ENCODE measurements at places on chromosomes 4 and X. TPM values are rescaled to one million over a fixed set of nuclear protein-coding genes. Genes with fewer than 3 reads are reported as not detected.

GRCh38 chr4:168694667-168695066, 197.8 kb downstream of the PALLD start:
- no peak for DNase-seq

GRCh38 chrX:150642423-150642822, 50.8 kb upstream of the MTMR1 start:
- no peak for DNase-seq

GRCh38 chr4:140595065-140595464, 26.3 kb upstream of the UCP1 start:
- DNase-seq, result peak; percentile 39

DNA sequence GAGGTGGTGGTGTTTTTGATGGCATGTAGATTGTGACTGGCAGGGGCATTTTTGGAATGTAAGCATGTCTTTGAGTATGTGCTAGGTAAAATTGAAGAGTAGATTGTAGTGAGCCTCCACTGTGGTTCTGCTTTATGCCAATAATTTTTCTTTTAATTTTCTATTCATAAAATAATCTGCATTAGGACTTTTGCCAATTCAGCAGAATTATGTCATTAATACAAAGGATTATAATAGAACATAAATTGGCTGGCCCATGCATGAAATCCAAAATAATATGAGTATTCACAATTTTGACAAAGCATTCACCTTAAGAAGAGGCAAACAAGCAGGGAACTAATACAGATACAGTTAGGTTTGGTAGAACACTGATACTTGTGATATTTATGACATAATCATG, 14.9 kb upstream of the TMPRSS11E start:
- no peak for DNase-seq

DNA sequence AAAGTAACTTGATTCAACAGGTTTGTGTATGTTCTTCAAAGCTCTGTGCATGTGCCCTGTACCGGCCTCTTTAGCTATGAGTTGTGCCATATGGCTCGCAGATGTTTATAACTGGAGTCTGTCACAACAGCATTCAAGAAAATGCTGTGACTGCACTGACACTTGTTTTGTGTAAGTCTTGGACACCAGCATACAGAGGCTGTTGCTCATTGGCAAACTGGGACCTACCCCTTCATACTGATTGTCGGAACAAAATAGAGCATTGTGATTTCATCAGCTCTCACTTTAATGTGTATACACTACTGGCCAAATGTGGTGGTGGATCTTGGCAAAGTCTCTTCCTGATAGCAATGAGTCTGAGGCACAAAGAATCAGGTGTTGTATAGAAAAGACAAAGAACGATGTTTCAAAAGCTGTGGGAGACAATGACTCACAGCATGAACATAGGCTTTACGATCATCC, 133.9 kb downstream of the EGF start:
- DNase-seq, result no peak

- no peak for DNase-seq
Measured at GRCh38 chrX:72100824-72101351, 30.8 kb downstream of the RTL5 start.

The TRIM61 gene
- total RNA-seq, result 0.45 TPM

The NLGN4X gene
- not detected for total RNA-seq

- no peak for DNase-seq
Measured at GRCh38 chr4:170741856-170742255, 652.1 kb upstream of the AADAT start.

The CLDN22 gene
- total RNA-seq, result not detected

DNA sequence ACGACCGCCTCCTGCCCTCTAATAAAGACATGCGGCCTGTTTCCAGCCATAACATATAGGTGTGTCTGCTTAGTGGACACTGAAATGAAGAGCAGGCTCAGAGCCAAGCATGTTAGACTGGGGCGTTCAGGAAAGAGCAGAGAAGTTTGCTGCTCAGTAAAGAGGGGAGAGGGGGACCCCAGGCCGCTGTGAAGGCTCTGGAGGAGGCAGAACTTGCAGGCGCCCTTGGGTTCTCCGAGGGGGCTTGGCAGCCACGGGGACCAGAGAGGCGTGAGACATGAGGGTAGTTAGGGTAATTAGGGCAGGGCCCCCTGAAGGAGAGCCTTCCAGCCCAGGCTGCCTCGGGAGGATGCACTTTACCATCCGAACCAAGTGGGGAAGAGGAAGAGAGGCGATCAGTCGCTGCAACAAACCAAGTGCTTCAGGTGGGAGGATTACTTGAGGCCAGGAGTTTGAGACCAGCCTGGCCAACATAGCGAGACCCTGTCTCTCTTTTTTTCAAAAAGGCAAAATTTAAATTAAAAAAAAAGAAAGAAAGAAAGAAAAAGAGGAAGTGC, 46.6 kb upstream of the CDKN2AIP start:
- no peak for DNase-seq

GRCh38 chr4:182863501-182863900, 53.7 kb downstream of the DCTD start:
- no peak for DNase-seq

The ERCC6L gene
- total RNA-seq, result 11.0 TPM

- no peak for DNase-seq
Measured at GRCh38 chrX:134642386-134642785, 15.9 kb downstream of the PLAC1 start.

The FGFBP2 gene
- total RNA-seq, result not detected

GRCh38 chrX:105464618-105465017, 244.1 kb upstream of the TEX13A start:
- DNase-seq, result no peak

DNA sequence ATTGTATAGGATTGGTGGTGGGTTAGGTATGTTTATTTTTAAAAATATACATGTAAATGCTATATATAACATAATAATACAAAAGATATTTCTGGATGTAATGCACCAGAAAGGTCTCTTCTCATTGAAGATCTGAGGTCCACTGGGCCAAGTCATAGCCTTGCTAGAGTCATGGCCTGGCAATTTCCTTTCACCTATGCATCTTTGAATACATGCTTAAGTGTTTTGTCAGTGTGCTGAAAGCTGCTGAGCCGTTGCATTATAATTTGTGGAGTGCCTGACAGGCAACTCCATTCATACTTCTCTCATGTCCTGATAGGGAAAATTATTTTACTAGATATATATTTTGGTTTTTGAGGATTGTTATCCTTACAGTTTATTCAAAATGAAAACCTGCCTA, 410.2 kb upstream of the CT83 start:
- DNase-seq, result no peak

DNA sequence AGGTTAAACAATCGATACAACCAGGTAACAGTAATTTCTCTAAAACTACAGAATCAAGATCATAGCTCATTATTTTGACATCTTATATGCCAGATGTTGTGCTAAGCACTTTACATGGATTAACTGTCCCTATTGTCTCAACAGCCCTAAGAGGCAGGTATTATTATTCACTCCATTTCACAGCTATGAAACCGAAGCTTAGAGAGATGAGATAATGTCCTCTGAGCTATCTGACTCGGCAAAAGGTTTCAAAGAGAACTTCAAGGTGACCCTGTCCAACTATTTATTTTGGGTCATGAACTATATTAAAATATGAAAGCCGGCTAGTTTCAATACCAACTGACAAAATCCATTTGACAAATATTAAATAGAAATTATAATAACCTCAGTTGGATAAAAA, 10.3 kb downstream of the SLC25A5 start:
- DNase-seq, result no peak

DNA sequence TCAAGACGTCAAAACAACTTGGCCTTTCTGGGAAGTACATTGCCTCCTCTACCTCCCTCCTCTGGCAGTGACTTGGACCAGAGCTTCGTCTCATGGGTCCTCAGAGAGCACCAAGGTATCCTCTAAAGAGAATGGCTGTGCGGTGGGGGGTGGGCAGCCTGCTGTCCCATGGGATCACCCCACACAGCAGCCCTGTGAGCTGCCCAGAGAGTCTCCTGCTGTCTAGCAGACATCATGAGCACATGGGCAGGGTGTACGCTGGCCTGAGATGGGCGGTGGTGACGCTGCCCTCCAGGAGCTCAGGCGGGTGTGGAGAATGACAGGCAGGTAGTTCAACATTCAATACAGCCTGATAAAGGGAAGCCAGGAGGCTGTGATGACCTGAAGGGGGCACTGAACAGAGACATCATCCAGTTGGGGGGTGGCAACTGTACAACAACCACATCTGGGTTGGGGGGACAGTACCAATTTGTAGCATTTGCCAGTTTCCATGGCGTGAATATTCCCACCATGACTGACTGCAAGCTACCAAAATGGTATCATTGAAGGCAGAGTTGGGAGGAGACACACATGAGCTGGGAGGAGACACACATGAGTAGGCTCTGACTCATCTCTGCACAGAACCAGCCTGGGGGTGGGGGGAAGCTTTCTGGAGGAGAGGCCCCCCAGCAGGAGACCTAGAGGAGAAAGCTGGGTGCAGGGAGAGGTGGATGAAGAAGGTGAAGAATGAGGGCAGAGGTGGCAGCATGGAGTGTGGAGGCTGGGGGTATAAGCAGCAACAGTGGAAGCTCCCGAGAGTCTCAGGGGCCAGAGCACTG, 35.9 kb downstream of the C4orf50 start:
- DNase-seq, result no peak

The ASMT gene
- not detected for total RNA-seq

GRCh38 chrX:17680732-17681413, 56.4 kb upstream of the SCML1 start:
- no peak for DNase-seq

- DNase-seq, result no peak
Measured at GRCh38 chr4:55554453-55555030, 7.8 kb upstream of the CLOCK start.

The GPR82 gene
- total RNA-seq, result not detected

All from Calu3 (cell line).